ENCODE measurements at places on chromosomes 1 and 21.

DNA sequence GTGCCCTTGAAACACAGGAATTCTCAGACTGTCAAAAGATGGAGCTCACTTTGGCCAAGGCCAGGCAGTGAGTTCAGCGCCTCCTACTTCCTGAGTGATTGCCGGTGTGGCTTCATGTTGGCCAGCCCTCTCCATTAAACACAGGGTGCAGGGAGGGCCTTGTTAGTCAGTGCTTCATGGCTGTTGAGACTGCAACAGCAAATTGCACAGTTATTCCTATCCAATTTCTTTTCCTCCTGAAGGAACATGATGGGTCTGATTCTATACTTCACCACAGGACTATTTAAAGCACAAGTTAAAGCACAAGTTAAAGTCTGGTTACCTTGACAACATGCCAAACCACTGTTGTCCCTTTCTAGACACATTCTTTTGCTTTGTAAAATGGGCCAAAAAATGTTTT is 156.6 kb downstream of the SIPA1L2 start:
- DNase-seq: no peak

GRCh38 chr1:66770694-66771093 is 18.4 kb downstream of the DYNLT5 start:
- DNase-seq: no peak

GRCh38 chr1:156503698-156504437 is 3.3 kb upstream of the MEF2D start:
- DNase-seq: no peak

- no peak for DNase-seq
Observed at GRCh38 chr1:150152772-150153456, 3.2 kb downstream of the PLEKHO1 start.

- DNase-seq: no peak
Observed at GRCh38 chr1:211775170-211775569, 55.4 kb downstream of the LPGAT1 start.

GRCh38 chr1:208154040-208154439 is 90.1 kb downstream of the PLXNA2 start:
- no peak for DNase-seq

DNA sequence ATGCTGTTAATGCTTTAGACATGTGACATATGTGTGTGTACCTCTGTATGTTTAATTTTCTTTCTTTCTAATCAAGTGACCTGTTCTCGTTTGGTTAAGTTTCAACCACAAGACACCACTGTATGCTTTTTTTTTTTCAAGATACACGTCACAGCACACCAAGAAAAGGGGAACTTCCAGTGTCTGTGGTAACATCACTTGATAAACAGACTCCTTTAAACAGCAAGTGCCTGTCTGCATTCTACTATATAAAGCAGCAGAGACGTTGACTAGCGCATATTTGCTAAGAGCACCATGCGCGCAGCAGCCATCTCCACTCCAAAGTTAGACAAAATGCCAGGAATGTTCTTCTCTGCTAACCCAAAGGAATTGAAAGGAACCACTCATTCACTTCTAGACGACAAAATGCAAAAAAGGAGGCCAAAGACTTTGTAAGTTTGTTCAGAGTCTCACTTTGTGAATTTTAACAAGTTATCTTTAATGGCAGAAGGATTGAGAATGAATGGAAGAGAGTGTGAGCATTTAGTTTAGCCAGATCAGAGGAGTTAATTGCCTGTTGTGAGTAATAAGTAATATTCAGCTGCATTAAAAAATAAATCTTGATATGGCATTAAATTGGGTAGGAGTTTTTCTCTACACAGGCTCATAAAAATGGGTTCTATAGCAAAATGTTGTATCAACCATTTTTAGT is at the start of gene RGS1:
TSS of gene RGS1 (plus strand) at position 275 of the 691 bp plus-strand sequence. CDS start at position 295, 20 bp downstream.
- DNase-seq: no peak

- no peak for DNase-seq
Observed at GRCh38 chr1:227767401-227768124, 32.3 kb downstream of the SNAP47 start.

- DNase-seq: no peak
Observed at GRCh38 chr21:42038826-42039425, 28.8 kb upstream of the ZBTB21 start.

DNA sequence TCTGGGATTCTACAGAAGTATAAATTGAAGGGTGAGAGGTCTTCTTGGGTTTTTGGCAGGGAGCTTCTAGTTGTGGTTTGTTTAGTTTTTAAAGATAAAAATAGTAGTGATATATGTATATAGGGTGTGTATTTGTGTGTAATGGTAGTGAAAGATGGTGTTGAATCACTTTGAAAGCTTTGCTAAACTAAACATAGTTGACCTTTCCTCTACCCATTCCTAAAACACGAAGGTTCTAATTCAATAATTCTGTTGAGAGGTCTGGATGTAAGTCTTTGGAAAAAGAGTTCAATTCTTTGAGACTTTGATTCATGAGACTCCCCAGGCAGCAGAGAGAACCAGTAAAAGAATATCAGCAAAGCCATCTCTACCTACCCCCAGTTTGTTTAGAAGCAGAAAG is 247.9 kb upstream of the DUSP10 start:
- DNase-seq: no peak

Data from spinal cord (tissue), 10 donors.